ENCODE measurements at places on chromosomes 12 and 14.

DNA sequence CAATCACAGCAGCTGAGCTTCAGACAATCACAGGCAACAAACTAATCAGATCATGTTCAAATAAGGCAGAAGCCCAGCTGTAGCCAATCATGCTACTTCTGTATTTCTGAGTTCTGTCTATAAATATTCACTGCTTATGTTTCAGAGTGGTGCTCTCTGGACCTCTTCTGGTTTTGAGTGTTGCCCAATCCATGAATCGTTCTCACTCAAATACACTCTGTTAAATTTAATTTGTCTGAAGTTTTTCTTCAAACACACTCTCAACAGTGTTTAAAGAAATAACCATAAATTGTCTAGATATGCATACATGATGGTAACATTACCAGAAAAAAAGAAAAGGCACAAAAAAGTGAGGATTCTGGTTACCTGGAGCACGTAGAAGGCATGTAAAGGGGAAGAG is 77.9 kb upstream of the BBS10 start:
- no peak for DNase-seq

- no peak for DNase-seq
Measured at GRCh38 chr12:26869104-26869494, 36.1 kb upstream of the ITPR2 start.

DNA sequence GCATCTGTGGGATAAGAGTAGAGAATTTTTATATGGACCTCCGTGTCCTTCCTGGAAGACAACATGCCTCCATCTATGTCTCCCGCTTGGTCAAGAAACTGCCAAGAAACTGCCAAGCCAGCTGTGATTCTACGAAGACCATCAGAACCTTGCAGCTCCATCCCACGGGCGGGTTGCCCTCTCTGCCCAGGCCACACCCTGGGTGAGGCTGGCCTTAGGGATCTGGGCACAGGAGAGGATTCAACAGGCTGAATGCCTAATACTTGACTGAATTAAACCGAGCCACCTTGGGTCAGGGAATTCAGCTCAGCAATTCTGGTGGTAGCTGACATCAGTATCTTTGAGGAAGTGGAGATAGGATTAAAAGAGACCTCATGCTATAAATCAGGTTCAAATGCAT is 37.8 kb upstream of the FOS start:
- no peak for DNase-seq

GRCh38 chr12:124395284-124395752 is 100.4 kb downstream of the RFLNA start:
- DNase-seq, result no peak

DNA sequence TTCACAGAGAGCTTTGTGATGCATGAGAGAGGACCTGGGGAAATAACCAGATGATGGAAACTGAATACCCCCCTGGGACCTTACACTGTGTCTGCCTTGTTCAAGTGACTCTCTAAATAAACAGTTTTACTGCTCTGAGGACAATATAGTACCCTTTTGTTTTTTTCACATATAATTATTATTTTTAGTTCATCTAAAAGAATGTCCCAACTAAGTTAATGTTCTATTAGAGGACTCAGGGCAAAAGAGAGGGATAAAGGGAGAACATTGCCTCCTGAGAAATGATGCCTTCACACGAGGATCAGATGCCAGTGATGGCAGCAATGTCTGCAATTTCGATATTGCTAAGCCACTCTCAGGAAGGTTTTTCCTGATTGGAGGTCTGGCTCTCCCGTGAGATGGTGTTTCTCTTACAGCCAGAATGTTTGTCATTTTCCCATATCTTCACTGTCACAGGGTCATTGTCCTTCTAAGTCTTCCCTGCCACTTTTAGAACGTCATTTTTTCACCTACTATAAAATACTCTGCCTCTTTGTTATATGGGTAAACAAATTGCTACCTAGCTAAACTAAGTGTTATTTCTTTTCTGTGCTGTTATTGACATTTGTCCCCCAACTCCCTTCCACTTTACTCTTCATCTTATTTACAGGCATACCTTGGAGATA is 201.6 kb downstream of the RAD51B start:
- DNase-seq, result no peak

- DNase-seq, result no peak
Measured at GRCh38 chr12:111359231-111359913, 9.5 kb downstream of the PHETA1 start.

DNA sequence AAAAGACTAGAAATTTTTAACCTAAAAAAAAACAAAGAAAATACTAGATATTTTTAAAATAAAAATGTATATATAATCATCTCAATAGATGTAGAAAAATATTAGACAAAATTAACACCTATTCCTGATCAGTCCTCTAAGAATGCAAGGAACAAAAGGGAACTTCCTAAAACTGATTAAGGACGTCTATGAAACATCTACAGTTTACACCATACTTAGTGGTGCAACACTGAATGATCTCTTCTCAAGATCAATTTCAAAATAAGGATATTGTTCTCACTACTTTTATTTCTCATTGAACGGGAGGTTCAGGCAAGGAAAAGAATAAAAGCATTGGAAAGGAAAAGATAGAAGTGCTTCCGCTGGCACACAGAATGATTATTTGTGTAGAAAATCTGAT is 16.0 kb downstream of the OLR1 start:
- DNase-seq, result no peak

GRCh38 chr12:41893491-41893890 is 251.2 kb downstream of the GXYLT1 start:
- DNase-seq, result no peak

GRCh38 chr12:67651132-67651695 is 2.7 kb downstream of the DYRK2 start:
- DNase-seq, result no peak

DNA sequence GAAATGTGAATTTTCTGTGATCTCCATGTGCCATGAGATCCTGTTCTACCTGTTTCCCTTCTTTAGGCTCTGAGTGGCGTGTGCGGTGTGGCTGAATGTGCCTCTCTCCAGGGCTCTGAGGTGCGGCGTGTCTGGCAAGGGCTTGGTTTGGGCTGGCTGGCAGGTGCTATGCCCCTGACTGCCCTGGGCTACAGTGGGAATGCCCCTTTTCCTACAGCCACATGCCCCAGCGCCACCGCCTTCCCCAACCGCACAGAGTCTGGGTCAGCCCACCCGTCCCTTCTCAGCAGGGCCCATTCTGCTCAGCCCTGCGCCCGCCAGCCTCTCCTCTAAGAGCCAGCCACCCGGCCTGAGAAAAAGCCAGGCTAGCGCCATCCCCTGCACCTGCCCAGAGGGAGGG is 24.7 kb downstream of the BTBD6 start:
- DNase-seq, result no peak

DNA sequence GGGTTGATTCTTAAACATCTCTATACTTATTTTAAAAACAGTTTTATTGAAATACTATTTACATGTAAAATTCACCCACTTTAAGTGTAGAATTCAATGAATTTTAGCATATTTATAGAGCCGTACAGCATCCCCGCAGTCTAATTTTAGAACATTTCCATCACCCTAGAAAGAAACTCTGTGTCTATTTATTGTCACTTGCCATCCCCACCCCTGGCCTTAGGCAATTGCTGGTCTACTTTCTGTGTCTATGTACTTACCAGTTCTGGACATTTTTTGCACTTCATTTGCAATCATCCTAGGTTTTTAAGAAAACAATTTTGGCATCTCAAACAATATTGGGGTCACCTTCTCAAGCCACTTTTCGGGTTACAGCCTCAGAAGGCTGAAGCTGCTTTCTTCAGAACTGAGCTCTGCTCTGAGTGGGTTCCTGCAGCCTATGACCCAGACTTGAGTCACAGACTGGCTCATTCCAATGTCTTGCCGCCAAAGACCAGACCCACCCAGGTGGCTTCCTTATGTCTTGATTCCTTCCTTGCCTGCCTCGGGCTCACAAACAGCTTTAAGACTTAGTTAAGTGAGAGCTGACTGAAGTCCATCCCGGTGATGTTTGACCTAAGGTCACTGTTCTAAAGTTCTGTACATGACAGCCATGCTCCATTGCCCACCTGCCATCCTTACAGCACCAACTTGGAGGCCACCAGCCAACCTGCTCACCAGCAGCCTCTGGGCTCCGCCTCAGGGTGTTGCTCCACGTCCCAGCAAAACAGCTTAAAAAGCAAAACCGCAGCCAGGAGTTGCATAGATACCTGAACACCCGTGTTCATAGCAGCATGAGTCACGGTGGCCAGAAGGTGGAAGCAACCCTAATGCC is 131.5 kb downstream of the CHST11 start:
- no peak for DNase-seq

- no peak for DNase-seq
Measured at GRCh38 chr12:15834575-15834974, 45.4 kb upstream of the EPS8 start.

DNA sequence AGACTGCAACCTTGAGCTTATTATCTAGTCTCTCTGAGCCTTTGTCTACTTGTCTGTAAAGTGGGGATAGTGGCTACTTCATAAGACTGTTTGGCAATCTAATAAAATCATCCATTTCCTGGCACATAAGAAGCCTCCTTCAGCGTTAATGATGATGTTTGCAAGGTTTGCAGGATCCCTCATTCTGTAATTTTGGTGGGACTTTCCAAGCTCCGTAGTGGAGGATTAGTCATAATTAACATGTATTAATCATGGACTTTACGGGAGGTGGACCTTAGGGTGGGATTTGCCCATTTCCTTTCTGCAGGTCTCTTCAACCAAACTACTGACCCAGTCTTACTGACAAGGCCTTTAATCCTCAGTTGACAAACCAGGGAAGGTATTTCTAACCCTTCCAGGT is 66.2 kb downstream of the NTF3 start:
- DNase-seq, result no peak

GRCh38 chr12:115947696-115948062 is 329.8 kb downstream of the MED13L start:
- no peak for DNase-seq

GRCh38 chr14:21867541-21867940 is 193.9 kb upstream of the OR4E1 start:
- DNase-seq, result no peak

GRCh38 chr14:21367582-21368144 is 16.2 kb downstream of the SUPT16H start:
- no peak for DNase-seq

DNA sequence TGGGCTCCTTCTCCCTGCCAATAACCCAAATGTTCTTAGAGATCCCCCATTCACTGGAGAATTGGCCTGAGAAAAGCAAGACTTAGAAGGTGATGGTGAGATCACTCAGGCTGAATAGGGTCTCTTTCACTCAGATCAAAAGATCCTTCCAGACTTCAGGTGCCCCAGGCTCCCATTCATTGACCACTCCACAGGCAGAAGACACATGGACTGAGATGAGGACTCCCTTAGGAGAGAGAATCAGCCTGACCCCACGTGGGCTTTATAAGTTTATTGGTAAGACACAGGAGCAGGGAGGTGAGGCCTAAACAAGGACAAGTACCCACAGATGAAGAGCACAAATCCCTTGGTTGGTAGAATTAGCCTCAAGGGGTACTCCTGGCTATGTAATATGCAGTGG is 6.1 kb upstream of the KRT72 start:
- no peak for DNase-seq
